ENCODE measurements at places on chromosomes 16 and 17.

DNA sequence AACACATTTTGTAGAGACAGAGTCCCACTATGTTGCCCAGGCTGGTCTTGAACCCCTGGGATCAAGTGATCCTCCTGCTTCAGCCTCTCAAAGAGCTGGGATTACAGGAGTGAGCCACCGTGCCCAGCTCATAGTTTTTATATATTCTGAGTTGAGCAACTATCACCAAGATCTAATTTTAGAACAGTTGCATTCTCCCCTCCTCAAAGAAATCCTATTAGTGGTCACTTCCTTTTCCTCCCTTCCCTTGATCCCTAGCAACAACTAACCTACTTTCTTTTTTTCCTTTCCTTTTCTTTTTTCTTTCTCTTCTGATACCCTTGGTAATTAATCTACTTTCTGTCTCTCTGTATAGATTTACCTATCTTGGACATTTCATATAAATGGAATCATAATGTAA lies 61.5 kb upstream of the B4GALNT2 start:
- DNase-seq: no peak

DNA sequence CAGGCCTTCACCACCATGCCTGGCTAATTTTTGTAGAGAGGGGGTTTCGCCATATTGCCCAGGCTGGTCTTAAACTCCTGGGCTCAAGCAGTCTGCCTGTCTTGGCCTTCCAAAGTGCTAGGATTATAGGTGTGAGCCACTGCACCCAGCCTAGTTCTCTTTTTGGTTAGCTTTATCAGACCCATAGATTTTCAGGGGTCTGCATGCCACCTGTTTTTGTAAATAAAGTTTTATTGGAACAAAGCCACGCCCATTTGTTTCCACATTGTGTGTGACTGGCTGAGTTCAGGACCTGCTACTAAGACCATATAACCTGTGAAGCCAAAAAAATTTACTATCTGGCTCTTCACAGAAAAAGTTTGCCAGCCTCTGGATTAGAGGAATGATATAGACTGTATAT lies 7.6 kb downstream of the PSMD11 start:
- no peak for DNase-seq

GRCh38 chr16:70635336-70636016 lies 10.9 kb upstream of the IL34 start:
- no peak for DNase-seq

DNA sequence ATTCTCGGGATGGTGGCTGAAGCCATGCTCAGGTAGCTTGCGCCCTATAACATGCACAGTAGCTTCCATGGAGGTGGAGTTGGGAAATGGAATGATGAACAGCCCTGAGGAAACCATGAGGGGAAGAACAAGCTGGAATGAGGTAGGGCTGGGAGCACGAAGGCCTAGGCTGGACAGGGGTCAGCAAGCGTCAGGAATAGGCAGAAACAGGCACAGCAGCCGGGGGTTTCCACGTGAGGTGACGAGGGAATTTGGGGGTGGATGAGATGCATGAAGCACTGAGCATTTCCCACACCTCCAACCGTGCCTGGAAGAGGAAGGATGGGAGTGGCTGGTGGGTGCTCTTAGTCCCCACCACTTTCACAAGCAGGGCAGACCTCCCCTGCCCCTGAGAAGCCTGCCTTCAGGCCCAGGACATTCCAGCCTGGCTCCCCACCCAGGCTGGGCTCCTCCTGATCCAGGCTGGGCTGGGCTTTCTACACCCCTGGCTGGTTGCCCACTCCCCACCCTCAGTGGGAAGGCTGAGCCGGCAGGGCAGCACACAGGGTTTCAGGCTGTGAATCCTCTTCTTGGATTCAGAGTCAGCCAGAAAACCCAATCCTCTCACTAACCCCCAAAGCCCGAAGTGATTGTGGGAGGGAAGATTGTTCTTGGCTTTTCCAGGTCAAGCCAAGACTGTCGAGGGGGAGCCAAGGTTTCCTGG lies 21.9 kb downstream of the PLEKHG4 start:
- no peak for DNase-seq

DNA sequence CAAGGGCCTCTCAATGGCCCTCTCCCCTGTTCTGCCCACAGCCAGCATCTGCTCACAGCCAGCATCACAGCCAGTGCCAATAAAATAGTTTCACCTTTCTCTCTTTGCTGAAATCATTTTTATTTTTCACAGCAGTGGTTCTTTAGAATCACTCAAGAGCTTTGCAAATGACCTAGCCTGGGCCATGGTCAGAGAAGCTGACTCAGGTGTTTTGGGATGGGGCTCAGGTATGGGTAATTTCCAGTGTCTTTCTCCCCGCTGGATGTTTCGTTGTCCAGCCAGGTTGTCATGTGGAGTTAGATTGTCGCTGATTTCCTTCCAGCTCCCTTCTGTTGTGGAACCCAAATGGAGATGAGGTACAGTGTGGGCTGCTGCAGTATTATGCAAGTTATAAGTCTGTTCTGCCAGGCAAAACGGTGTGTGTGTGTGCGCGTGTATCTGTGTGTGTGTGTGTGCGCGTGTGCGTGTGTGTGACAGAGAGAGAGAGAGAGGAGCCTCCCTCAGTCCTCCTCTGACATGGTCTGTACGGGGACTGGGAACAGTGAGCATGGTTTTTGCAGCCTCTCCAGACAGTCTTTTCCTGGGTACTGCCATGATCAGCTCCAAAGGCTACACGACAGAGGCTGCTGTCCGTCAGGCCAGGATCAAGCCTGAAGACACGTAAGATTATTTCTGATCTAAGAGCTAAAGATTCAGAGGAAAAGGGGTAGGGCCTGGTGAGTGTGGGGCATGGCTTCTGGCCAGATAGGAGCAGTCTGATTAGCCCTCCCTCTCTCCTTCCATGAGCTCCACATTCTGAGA lies 1.4 kb upstream of the PMP22 start:
- no peak for DNase-seq

DNA sequence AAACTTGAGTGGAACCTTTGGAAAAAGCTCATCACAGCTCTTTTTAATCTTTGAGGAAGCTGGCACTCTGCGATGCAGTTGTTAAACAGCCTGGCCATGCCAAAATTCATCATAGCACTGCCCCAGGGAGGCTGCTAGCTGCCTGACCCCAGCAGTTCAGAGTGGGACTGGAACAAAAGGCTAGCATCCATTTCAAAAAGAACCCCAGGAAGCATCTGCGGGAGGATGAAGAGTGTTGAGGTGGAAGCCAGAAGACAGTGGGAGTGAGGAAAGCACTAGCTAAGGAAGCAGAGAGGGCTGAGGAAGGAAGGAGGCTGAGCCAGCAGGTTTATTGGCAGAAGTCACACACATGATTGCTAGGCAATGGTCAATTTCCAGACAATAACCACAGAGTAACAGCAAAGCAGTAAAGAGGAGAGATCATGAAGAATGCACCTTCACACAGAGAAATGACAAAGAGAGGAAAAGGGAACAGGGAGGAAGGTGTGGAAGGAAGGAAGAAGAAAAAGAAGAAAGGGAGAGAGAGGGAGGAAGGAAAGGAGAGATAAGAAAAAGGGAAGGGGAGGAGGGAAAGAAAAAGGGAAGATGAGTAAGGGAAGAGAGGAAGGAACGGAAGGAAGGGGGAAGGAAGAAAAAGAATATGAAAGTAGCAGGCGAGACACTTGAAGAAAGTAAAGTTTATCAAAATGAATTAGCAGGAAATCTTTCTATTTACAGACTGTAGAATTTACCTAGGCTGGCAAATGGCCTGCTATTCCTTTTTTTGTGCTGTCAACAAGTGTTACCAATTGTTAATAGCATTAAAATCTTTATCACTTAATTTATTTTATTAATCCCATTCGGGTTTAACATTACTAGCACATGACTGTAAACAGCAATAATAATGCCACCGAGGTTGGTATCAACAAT lies 270.0 kb upstream of the PSMD7 start:
- DNase-seq: no peak
